ENCODE measurements at places on chromosomes 16 and 17. TPM values are rescaled to one million over a fixed set of nuclear protein-coding genes. Genes with fewer than 3 reads are reported as not detected.

DNA sequence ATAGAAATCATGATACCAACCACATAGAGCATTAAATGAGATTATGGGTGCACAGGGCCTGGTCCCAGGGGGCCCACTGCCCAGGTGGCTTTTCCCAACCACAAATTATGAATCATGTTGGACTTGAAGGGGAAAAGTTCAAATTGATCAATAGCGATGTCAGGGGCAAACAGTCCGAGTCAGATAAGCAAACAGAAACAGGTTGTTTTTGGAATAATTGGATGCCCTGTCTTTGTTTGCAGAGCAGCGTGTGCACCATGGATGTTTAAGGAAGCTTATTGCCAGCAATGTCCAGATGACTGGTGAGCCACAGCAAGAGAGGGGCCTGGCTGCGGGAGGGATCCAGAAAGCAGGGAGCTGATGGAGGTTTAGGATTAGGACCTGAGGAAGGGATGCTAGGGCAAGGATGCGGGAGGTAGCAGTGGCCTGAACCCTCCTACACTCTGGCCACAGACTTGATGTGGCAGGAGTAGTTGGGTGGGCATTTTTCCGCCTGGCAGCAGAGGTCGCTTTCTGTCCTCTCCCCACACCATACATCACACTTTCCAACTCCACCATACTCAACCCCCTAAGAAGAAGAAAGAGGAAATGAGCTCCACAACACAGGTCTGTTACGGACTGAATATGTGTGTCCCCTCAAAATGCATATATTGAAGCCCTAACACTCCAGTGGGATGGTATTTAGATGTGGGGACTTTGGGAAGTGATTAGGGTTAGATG is 266.4 kb upstream of the RPL38 start:
- no peak for DNase-seq

- no peak for DNase-seq
These were observed 8.3 kb downstream of the TAT start for GRCh38 chr16:71568551-71568950.

DNA sequence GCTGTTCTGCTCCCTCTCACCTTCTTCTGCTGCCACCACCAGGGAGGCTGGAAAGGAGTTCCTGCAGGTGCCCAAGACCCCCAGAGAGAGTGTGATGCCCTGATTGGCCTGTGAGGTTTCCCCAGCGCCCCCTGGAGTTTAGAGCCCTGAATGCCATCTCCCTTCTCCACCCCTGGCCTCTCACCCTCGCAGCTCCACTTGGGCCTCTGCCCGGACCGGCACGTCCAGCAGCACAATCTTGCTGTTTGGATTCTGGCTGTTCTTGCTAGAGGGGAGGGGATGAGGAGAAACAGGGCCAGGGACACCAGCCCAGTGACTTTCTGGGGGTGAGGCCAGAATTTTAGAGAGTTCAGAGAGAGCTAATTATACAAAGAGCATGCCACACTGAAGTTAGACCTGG is 12.5 kb upstream of the FAM171A2 start:
- peak; percentile 55 for DNase-seq

GRCh38 chr17:20046629-20047028 is 37.5 kb downstream of the SPECC1 start:
- DNase-seq, result no peak

GRCh38 chr16:64397945-64398508 is 723.8 kb downstream of the CDH11 start:
- no peak for DNase-seq

DNA sequence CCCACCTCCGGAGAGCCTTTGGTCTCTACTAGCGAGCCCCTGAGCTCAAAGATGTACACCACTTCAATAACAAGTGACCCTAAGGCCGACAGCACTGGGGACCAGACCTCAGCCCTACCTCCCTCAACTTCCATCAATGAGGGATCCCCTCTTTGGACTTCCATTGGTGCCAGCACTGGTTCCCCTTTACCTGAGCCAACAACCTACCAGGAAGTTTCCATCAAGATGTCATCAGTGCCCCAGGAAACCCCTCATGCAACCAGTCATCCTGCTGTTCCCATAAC is 702 bp downstream of the SPN start:
- DNase-seq, result no peak

DNA sequence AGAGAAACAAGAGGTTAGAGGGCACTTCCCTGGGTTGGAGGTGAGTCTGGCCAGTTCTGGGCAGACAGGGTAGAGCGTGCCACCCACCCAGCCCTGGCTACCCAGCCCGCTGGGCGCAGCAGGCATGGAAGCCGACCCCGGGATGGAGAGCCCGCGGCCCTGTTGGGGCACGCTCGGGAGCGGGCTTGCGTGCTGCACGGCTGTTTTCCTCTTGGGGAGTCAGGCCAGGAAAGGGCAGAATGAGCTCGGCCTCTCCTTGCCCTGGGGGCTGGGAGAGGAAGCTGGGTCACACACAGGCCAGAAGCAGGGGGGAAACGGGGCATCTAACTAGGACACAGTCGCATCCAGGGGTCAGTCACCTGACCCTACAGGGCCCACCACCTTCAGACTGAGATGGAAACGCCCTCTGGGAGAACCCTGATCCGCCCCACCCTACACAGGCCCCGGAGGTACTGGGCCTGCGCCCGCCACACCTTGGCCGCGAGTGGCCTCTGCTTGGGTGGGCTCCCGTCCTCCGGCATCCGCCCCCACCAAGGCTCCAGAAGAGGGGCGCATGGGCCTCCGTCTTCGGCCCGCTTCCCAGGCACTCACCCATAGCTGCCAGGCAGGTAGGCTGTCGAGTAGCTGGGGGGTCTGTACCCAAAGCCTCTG is 1.2 kb downstream of the SOX15 start:
- DNase-seq, result no peak

DNA sequence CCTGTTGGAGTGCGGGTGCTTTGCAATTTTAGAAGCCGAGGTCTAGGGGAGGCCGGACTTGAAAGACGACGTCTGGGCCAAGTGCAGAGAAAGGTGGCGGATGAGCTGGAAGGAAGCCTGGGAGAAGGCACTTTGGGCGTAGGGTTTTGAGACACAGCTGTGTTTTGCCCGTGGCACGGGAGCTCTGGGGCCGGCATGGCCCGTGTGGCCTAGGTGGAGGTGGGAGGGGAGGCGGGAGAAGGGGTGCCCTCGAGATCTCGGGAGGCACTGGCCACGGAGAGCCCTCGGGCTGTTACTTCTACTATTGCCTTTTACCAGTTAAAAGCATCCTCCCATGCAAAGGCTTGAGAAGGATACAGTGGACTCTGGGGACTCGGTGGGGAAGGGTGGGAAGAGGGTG is 161.9 kb downstream of the FOXL1 start:
- DNase-seq, result no peak

DNA sequence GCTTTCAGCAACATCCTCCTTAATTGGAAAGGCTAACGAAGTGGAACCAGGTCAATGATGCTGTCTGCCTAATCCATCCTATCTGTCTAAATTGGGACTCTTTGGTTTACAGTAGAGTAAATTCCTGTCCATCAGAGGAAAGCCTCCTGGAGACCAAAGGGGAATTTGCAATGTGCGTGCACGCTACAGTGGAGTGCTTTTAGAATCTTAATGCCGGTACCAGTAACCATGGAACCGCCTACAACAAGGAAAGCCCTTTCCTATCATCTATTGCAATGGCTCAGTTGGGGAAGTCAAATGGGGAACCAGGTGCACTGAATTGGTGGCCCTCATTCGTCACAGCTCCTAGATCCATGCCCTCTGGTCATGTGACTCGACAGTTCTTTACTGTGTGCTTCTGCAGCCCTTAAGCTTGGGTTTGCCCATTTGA is 110.1 kb downstream of the XYLT1 start:
- no peak for DNase-seq

- DNase-seq, result no peak
These were observed 7.1 kb upstream of the DCAF7 start for GRCh38 chr17:63542942-63543821.

DNA sequence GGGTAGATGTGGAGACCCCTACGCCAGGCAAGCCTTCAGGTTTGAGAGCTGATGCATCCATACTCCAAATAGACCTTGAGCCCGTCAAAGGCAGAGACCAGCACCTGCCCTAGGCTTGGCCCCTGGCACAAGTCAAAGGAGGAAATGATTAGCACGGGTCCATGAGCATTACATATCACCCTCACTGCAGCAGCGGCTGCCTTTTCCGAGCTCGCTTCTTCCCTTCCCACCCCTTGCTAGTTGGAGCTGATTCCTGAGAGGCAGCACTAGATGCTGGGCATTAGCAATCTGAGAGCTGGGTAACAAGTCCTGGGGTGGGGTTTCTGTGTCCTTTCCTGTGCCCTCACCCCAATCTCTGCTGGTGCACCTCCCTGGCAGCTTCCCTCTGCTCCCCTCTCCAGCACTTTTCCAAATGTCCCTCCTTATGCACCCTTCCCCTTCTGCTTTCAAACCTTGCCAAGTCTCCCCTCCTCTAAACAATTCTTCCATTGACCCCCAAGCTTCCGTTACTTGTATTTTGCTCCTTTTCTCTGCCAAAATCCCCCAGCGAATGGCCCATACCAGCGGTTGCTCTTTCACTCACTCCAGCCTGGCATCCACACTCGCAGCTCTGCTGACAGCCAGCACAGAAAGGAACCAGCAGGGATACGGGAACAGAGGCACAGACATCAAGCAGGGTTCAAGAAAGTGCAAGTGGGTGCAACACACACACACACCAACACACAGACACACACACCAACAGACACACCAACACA is 3.0 kb downstream of the CDRT4 start:
- DNase-seq, result no peak

- DNase-seq, result no peak
These were observed 138.7 kb downstream of the ENGASE start for GRCh38 chr17:79213305-79213704.

- DNase-seq, result no peak
These were observed 1.3 kb upstream of the RAB40C start for GRCh38 chr16:588639-588888.

DNA sequence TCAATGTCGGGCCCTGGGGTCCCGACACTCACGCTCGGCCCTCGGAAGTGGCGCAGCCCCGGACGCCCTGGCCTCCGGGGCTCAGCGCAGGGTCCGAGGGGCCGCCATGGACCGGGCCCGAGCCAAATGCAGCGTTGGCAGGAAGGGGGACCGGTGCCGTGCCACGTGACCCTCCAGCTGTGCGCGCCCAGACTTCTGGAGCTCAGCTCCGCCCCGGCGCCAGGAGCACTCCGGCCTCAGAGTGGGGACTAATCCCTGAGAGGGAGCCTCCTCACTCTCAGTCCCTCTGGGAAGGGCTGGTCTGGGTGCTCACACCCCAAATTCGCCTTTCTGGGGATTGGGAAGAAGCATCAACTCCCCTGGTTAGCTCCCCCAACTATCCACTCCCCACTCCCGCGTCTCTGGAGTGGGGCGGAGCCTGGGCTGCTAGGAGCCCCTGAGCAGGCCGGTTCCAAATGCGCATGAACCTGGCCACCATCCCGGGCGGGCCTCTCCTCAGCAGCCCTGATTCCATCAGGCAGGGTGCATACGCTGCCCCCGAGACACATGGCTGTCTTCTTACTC is at the start of gene B3GNT9:
B3GNT9 (minus strand) TSS at position 166 of the 564 bp plus-strand sequence. CDS start 513 bp downstream, outside the sequence.
- DNase-seq, result peak; percentile 76

DNA sequence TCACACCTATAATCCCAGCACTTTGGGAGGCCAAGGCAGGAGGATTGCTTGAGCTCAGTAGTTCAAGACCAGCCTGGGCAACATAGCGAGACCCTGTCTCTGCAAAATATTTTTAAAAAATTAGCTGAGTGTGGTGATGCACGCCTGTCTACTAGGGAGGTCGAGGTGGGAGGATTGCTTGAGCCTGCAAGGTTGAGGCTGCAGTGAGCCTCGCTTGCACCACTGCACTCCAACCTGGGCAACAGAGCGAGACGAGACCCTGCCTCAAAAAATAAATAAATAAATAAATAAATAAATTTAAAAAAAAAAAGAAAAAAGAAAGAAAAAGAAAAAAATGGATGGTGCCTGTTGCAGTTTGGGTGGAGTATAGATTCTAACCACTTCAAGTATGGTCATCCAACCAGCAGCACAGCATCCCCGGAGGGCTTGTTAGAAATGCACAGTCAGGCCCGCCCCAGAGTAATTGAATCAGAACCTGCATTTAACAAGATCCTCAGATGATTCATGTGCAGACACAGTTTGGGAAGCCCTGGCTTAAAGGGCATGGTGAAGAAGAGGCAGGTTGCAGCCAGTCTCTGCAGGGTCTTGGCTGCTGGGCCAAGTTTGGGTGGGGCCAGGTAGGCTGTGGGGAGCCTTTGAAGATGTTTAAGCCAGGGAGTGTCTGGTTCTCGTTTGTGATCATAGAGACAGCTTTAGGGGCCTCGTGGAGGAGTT is 40.8 kb downstream of the MRC2 start:
- DNase-seq, result no peak

DNA sequence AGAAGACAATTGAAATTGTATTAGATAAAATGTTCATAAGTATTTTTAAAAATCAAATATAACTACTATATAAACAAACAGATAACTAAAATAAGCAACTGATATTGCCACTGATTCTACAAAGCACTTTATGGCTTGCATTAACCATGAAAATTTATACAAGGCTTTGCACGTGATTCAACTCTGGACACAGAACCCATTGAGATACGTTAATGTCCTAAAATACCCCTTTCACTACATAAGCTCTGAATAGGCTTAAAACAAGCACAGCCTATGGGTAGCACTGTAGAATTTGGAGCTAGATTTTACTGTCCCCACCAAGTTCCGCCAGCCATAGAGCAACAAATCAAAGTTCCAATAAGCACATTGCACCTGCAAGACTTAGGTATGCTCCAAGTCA is 4.5 kb downstream of the ZNF652 start:
- DNase-seq, result no peak

- no peak for DNase-seq
These were observed 143.4 kb upstream of the HS3ST2 start for GRCh38 chr16:22670551-22671041.

The CDIP1 gene
- 45.7 TPM for total RNA-seq

The ATXN7L3 gene
- 23.7 TPM for total RNA-seq

The AATF gene
- total RNA-seq, result 31.9 TPM

The CACNG5 gene
- not detected for total RNA-seq

The TCAP gene
- 3,683 TPM for total RNA-seq

The FADS6 gene
- total RNA-seq, result not detected

The MSLN gene
- not detected for total RNA-seq

The MEAK7 gene
- total RNA-seq, result 7.6 TPM

The CES5A gene
- total RNA-seq, result not detected

All from heart right ventricle (tissue), 16 donors.